ENCODE measurements at places on chromosomes 3 and 15. TPM values are rescaled to one million over a fixed set of nuclear protein-coding genes. Genes with fewer than 3 reads are reported as not detected.

- no peak for DNase-seq
- H3K27me3 ChIP-seq: no peaks in the 10 kb centered on the region
- no peak overlapping the region for H3K27ac ChIP-seq
- no peak overlapping the region for H3K4me3 ChIP-seq
- no peaks in the 10 kb centered on the region for H3K36me3 ChIP-seq
- no peaks in the 10 kb centered on the region for H3K4me1 ChIP-seq
These were observed 521.0 kb downstream of the GABRG3 start for GRCh38 chr15:27491666-27492621.

FETUB gene
- polyA plus RNA-seq: not detected

CPNE9 gene
- polyA plus RNA-seq: 0.04 TPM

GRCh38 chr3:82002986-82003642 lies 241.7 kb upstream of the GBE1 start:
- H3K36me3 ChIP-seq: no peaks in the 10 kb centered on the region
- no peaks in the 10 kb centered on the region for H3K27me3 ChIP-seq
- no peak overlapping the region for H3K4me3 ChIP-seq
- no peak for DNase-seq
- peaks cover 4% of the 10 kb centered on the region for H3K4me1 ChIP-seq
- no peak overlapping the region for H3K27ac ChIP-seq

- H3K36me3 ChIP-seq: no peaks in the 10 kb centered on the region
- no peak overlapping the region for H3K27ac ChIP-seq
- H3K4me3 ChIP-seq: no peak overlapping the region
- no peaks in the 10 kb centered on the region for H3K27me3 ChIP-seq
- DNase-seq: no peak
These were observed 161.6 kb downstream of the MYRIP start for GRCh38 chr3:39970982-39971381.

DNA sequence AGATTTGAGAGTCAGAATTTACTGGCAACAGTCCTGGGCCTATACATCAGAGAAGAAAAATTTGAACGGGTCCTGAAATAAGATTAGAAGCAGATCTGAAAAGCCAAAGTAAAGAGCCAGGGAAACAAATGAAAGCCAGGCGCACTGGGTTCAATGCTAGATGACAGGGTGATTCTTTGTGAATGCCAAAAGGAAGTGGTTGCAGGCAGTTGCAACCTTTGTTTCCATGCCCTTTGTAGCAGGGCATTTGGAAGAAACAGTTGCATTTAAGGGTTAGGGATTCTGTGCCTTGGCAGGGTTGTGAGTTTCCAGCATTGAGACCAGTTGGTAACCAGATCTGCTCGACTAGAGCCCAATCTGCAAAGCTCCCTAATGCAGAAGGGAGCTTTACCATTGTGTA lies 36.4 kb upstream of the MTHFS start:
- H3K27ac ChIP-seq: no peak overlapping the region
- H3K27me3 ChIP-seq: no peaks in the 10 kb centered on the region
- no peak overlapping the region for H3K4me3 ChIP-seq
- no peaks in the 10 kb centered on the region for H3K4me1 ChIP-seq

HGD gene
- not detected for polyA plus RNA-seq

Data from heart left ventricle (tissue), 16 donors.